Cerebellum (tissue), 4 donors: ENCODE measurements at places on chromosomes 5 and 9. TPM values are rescaled to one million over a fixed set of nuclear protein-coding genes. Genes with fewer than 3 reads are reported as not detected.

DNA sequence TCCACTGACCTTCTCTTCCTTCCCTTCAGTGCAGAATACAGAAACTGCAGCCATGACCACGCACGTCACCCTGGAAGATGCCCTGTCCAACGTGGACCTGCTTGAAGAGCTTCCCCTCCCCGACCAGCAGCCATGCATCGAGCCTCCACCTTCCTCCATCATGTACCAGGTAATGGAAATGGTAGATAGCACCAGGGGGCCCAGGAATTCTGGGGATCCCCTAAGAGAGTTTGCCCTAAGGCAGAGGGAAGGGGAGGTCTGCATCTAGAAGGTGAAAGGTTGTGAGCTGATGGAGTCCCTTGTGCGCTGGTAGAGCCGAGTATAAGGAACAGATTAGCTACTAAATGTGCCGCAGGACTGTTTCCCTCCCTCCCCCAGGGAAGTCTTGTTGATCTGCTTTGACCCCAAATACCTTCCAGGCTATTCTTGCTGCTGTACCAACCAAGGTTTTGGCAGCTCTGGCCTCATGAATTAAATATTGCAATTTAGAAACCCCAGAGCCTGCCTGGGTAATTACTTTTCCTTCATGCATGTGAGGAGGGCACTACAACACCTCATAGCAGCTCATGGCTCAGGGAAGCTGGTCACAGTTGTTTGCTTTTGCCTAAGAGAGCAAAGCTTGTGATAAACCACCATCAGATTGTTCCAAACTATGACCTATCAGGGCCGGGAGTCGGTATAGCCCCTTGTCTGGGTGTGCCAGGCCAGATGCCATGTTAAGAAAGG is 19.6 kb downstream of the CYFIP2 start:
- DNase-seq: no peak

Gene LCN6
- total RNA-seq: not detected

DNA sequence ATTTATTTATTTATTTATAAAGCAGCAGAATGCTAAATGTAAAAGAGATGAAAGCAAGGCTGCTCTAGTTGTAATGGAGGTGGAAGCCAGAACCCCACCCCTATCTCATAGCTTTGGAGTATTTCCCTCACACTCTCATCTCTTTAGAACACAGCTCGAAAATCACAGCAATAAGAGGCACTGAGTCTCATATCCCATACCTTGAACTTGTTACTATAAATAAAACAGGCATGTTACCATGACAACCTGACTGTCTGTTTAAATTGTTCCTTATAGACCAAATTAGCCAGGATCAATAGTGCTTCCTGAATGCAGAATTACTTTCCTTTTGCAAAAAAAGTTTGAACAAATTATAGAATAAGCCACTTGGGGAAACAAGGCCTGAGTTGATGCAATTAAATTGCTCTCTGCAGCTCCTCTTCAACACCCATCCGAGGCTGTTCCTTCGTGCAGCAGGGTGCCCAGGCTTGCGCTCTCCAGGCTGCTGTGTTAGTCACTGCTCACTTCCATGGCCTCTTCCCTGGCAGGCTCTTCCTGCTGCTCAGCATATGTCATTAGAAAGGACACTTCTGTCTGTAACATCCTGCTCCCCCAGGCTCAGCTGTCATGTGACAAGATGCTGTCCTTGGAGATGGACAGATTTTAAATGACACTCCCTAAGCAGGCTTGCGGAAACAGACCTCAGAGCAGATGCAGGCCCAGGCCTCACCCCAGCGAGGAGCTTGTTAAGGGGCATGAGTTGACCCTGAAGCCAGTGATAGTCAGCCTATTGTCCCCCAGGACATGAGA is 120.2 kb downstream of the CARTPT start:
- DNase-seq: peak; percentile 28

DNA sequence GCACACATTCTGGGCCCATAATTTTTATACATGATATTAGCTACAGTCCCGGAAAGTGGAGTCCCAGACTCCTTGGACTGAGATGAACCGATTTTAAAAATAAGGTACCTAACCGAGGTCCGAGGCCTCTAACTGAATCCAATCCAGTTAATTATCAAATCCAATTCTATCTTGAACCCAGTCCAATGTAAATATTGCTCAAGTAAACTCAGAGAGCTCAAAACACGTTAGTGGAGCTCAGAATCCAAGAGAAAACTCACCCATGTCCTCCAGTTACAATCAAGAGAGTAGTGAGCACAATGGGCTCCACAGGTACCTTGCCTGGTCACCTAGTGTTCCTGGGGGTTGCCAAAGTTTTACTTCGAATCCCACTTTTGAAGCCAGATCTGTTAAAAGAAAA is 37.9 kb upstream of the DIRAS2 start:
- DNase-seq: no peak

DNA sequence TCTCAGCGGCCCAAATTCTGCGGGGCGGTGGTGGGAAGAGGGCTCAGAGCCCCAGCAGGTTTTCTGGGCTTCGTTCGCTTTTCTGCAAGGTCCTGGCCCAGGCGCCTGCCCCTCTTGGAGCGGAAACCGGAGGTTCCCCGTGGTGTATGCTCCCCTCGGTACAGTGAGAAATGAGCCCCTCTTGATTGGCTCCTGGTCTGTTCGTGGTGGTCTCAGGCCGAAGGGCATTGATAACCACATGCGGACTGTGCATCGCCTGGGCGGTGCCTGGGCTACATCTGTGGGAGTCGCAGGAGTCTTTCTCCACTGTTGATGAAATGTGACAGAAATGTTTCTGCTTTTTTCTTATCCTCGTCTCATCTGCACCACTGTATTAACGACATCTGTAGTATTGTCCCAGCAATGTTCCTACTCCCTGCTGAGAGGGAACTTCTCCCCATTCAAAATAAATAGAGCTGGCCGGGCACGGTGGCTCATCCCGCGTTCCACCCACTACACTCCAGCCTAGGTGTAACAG is 682 bp downstream of the MAN1B1 start:
- peak; percentile 20 for DNase-seq

Gene LCN1
- total RNA-seq: not detected

Gene FAM221B
- not detected for total RNA-seq

Gene INSL4
- total RNA-seq: not detected

Gene LCN15
- total RNA-seq: not detected

DNA sequence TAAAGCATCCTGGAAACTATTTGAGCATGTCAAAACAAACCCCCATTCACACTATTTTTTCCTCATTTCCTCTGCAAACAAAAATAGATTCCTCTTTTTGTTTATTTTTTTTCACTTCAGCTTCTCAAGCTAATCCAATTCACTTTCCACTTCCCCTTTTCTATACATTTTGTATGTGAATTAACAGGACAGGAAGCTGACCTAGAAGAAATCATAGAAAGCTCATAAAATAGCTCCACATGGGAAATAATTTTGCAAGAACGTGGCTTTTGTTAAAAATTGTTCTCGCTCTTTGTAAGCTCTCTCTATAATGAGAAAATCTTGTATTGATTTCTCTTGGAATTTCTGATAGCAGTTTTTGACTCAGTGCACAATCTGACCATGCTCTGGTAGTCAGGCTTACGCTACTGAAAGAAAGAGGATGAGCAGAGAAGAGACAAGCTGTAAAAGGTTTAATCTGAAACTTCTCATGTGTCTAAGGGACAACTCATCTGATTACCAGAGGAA is 215.8 kb downstream of the ADAMTS12 start:
- DNase-seq: no peak

GRCh38 chr9:2157277-2158110 is 142.3 kb downstream of the SMARCA2 start:
- peak; percentile 51 for DNase-seq

Gene TMEM215
- total RNA-seq: 0.91 TPM

Gene GARNL3
- total RNA-seq: 87.7 TPM

DNA sequence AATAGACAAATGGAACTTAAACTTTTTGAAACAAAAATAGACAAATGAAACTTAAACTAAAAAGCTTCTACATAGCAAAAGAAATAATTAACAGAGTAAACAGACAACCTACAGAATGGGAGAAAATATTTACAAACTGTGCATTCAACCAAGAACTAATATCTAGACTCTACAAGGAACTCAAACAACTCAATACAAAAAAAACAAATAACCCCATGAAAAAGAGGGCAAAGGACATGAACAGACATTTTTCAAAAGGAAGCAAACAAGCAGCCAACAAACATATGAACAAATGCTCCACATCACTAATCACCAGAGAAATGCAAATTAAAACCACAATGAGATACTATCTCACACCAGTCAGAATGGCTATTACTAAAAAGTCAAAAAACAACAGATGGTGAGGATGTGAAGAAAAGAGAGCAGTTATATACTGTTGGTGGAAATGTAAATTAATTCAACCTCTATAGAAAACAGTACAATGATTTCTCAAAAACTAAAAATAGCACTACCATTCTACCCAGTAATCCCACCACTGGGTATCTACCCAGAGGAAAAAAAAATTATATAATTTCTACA is 170.8 kb upstream of the RGMB start:
- DNase-seq: no peak

DNA sequence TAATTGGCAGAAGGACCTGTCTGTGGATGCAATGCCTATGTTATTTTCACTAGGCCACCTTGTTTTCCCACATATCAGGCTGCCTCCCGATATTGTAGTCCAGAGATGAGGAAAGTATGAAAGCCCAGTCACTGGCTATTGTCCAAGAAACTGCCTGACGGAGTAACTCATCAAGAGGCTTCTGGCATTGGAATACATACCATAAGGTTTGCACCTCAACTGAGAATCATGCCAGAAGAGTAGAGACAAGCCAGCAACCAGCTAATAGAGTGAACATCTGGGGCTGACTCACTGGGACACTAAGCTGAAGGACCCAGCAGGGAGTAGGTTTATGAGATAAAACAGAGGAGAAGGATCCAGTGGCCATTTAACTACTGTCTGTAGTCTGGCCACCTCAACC is 137.2 kb upstream of the FST start:
- no peak for DNase-seq

DNA sequence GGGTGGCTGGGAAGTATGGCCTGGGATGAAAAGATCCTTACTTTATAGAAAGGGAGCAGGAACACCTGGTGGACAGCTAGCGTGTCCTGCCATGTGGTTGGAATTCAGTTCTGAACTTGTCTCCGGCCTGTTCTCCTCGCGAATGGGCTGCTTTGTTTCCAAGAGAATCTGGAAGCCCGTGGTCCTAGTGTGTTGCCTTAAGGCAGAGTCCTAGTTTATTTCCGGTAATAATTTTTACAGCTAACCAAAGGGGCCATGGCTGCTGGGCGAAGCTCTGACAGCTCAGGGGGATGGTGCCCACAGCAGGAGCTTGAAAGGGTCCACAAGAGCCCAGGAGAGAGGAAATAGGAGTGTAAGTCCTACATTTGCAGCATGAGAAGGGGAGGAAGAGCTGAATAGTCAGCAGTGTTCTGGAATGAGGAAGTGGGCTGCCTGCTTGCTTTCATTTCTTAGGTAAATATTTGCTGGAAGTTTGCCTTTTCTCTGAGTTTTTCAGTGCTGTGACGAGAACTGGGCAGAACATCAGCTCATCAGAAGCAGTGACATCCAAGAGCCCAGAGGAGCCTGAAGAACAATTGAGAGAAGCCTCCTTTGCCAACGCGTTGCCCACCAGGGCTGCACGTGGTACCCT is 13.1 kb upstream of the IGFBPL1 start:
- no peak for DNase-seq

Gene LNPEP
- total RNA-seq: 47.7 TPM

DNA sequence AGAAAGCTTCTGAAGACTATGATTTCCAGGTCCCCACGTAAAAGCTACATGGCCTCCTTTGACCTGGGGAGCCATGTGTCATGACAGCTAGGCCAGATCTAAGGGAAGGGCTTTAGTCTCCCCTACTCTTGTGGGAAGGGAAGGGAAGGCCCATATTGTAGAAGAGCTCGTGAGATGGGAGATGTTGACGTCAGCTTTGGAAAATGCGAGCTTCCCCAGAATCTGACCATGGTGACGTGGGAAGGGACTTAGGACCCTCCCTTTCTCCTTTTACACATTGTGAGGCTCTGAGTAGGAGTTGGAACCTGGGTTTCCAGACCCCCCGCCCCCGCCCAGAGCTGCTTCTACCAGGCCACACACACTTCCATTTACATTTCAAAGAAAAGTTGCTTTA is 165.5 kb downstream of the SYK start:
- DNase-seq: no peak

- no peak for DNase-seq
These were observed 55.3 kb upstream of the MTAP start for GRCh38 chr9:21747175-21747574.

Gene SPATA9
- 0.82 TPM for total RNA-seq

- DNase-seq: no peak
These were observed 495.5 kb upstream of the SGCD start for GRCh38 chr5:155831491-155831890.

DNA sequence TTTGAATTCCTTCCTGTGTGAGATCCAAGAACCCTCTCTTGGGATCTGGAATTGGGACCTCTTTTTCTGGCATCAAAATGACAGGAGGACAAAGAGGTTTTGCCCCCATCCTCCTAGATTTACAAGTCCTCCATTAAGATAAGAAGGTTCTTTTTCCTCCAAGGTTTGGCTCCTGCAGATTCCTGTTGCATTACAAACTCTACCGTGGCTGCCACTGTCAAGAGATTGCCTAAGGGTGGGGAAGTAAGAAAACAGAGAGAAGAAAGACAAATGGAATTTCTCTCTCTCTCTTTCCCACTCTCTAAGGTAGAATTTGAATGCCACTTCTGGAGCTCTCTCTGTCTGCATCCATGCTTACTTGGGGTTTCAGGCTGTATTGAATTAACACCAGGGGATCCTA is 12.0 kb upstream of the SVEP1 start:
- DNase-seq: no peak

DNA sequence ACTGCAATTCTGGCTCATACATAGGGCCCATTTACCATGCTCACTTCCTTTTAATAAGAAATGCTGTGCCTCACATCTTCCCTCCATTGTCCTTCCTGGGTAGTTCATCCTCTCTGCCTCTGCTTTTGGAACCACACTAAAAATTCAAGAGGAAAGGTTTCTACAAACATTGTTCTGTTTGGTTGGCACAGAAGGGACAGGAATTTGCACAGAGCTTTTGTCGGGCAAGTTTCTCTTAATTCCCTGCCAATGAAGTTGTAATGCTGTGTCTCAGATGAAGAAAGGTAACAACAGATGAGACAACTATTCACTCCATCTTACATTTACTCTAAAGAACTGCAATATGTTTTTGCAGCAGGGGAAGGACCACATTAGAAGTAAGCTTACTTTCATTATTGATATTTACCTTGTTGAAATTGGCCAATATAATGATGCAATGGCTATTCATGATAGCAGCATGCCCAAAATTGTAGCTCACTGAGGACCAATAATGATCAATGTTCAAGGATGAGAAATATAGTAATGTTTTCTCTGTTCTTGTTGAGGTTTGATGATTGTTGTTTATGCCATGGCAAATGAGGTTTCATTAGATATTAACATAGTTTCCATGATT is 82.5 kb upstream of the HMHB1 start:
- no peak for DNase-seq

- DNase-seq: no peak
These were observed 36.3 kb upstream of the PAM start for GRCh38 chr5:102718819-102719218.

- no peak for DNase-seq
These were observed 402.5 kb downstream of the NFIB start for GRCh38 chr9:13911473-13911872.

- DNase-seq: no peak
These were observed 67.8 kb downstream of the COL23A1 start for GRCh38 chr5:178522361-178522760.

Gene PCDHGB4
- 25.1 TPM for total RNA-seq
